Stimulated activated CD4-positive, alpha-beta T cell treated with anti-CD3 and anti-CD28 coated beads, Interleukin-4, amount 100 ng/mL, for 1 hour (primary cell): ENCODE measurements at places on chromosomes 11 and 22.

- no peak for DNase-seq
Observed at GRCh38 chr11:129230006-129230405, 37.9 kb upstream of the ARHGAP32 start.

DNA sequence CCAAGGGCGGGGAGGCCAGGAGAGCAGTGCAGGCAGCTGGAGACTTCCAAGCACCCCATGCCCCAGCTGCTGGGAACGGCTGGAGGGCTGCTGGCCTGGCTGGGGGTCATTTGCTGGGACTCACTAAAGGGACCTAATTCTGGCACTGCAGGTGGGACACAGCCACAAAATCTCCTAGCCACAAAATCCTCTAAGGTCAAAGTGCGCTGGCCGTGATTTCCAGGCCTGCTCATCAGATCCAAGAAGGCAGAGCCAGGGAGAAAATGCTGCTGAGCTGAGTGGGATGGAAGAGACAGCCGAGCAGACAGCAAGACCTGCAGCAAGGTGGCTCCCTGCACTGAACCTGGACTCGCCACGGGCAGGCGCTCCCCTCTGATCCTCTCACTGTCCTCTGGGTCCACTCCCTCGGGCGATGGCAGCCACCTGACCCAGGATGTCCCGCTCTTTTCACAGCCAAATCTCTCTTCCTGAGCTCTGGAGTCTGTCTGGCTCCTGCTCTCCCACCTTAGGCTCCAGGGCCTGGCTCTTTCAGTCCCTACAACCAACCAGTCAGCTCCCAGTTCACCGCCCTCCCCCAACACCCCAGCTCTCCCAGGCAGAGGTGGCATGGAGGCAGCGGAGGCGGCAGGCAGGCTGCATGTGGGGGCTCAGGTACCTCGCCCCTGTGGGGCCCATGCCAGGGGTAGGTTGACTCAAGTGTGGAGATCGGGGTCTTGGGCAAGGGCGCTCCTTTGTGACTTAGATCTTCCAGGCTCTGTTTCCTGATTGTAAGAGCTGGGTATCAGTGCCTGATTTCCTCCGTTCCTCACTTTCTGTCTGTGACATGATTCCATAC lies 14.5 kb downstream of the OVOL1 start:
- DNase-seq, result no peak

DNA sequence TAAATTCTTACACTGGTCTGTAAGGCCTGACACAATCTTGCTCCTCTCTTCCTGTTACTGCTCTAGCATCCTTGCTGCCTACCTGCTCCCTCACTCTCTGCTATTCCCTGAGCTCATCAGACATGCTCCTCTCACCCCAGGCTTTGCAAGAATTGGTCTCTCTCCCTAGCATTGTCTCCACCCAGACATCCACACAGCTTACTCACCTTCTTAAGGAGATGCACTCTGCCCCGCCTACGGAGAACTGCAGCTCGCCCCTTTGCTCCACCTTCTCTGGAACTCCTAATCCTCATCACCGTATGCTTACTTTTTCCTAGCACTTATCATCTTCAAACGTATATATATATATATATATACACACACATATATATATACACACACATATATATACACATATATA lies 23.3 kb upstream of the TMPRSS5 start:
- no peak for DNase-seq

DNA sequence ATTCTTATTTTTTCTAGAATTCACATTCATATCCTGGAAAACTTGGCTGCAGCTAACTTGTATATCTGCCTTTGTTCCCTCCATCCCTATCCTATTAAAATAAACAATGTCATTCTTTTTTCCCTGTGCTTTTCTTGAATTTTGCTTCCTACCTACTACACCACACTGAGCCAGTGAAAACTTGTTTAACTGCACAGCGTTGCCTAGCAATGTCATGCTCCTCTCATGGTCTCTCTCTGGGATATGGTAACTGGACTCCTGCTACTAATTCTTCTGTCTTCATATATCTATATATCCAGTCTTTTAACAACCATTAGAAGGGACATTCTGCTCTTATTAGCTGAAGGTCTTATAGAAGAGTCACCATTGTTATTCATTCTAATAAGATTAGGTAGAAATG lies 434.4 kb downstream of the METTL15 start:
- no peak for DNase-seq

DNA sequence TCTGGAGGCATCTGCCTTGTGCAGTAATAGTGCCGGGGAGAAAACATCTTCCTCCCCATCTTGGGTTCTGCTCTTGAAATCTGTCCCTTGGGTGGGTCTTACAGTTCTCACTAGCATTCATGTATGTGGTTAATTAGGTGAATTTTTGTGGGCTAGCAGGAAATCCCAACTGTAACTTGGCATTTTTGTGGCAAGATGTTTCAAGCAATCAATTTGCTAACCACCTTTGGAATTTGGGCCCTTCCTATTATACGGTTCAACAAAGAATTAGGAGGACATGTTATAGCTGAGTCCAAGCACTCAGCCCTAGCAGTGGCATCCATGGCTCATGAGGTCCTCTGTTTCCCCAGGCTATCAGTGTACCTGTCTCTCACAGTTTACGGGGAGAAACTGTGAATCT lies 89.1 kb upstream of the MTNR1B start:
- DNase-seq, result no peak

- DNase-seq, result no peak
Observed at GRCh38 chr11:86755146-86755545, 45.2 kb upstream of the PRSS23 start.

- DNase-seq, result no peak
Observed at GRCh38 chr11:47516984-47517853, 35.7 kb downstream of the CELF1 start.

DNA sequence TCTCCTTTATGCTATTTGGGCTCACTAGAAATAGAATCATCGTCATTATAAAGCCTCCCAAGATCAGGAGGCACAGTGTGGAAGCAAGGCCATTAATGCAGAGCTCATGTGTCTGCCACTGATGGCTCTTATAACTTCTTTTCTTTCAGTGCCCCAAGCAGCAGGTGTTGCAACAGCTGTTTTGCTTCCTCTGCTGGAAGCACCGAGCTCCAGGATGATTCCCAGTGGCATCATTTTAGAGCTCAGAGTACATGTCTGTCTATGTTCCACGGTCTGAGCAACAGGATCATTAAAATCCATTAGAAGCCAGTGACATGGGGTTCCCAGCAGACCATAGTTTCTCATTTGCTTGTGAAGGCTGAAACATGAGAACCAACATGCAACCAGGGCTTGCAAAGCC lies 803.0 kb upstream of the FAT3 start:
- DNase-seq, result no peak

DNA sequence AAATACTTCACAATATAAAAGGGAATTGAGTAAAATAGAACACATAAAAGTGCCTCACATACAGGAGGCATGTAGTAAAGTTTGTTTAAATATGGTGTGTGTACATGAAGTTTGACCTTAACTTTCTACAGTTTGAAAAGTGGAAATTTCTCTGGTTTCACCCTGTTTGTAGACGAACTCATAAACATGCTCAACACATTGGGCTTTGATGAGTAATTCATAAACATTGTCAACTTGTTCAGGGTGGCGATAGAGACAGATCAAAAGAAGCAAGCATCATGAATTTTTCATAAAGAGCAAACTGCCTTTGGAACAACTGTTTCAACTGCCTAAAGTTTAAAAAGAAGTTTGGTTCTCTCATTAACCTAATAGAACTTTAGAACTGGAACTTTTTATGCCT lies 9.1 kb downstream of the SLN start:
- no peak for DNase-seq

GRCh38 chr11:133269267-133269666 lies 263.0 kb downstream of the OPCML start:
- no peak for DNase-seq

DNA sequence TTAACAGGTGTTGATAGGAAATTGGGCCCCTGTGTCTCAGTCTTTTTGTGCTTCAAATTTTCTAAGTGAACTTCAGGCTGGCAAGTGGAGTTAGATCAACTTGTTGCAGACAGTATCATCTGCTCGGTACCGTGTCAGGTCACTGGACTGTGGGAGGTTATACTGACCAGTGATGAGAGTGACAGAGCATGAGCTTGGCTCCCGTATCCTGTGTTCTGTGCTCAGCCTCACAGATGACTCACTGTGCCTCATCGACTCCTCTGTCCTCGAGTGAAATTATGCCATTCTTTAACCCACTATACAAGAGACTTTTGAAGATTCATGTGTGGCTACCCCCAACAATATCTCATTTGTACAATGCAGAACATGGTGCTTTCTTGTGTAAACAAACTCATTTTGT lies 7.9 kb downstream of the GRAP2 start:
- DNase-seq, result no peak
